CD4-positive, alpha-beta memory T cell (primary cell): ENCODE measurements at places on chromosomes 5 and 9. TPM values are rescaled to one million over a fixed set of nuclear protein-coding genes. Genes with fewer than 3 reads are reported as not detected.

The DAPK1 gene
- 1.7 TPM for total RNA-seq

DNA sequence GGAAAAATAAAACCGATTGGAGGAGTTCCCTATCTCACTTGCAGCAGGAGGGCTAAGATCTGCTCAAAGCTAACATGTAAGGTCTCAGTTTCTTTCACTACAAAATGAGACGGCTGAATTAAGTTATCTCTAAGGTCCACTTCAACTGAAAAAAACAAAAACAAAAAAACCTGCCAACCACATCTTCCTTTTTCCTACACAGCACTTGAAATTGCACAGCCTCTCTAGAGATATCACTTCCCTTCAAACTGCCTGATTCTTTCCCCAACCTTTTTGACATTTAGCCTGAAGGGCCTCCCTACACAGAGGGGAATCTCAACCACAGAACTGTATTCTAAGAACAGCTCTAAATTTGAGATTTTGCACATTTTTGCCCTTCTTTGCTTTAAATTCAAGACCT is 227.9 kb upstream of the TARS1 start:
- no peaks in the 10 kb centered on the region for H3K4me1 ChIP-seq
- H3K36me3 ChIP-seq = no peaks in the 10 kb centered on the region
- H3K27ac ChIP-seq = no peak overlapping the region
- DNase-seq = no peak
- no peak overlapping the region for H3K4me3 ChIP-seq

The RORB gene
- total RNA-seq = not detected

The FKBP15 gene
- 34.9 TPM for total RNA-seq

DNA sequence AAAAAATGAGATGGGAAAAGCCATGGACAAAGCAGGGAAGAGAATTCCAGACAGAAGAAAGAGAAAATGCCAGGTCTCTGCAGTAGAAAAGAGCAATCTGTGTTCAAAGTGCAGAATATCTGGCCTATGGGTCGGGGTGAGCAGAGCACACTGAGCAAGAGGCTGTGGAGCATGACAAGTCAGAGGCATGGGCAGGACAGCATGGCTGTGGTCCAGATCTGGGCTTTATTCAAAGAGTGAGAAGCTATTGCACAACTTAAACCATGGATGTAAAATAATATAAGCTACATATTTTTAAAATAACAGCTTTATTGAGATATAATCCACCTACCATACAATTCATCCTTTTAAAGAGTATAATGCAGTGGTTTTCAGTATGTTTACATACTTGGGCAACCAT is 133.1 kb upstream of the SPDL1 start:
- H3K27ac ChIP-seq = no peak overlapping the region
- H3K36me3 ChIP-seq = no peaks in the 10 kb centered on the region
- no peak overlapping the region for H3K4me3 ChIP-seq
- no peaks in the 10 kb centered on the region for H3K4me1 ChIP-seq
- DNase-seq = no peak

The SPIN1 gene
- 39.0 TPM for total RNA-seq

DNA sequence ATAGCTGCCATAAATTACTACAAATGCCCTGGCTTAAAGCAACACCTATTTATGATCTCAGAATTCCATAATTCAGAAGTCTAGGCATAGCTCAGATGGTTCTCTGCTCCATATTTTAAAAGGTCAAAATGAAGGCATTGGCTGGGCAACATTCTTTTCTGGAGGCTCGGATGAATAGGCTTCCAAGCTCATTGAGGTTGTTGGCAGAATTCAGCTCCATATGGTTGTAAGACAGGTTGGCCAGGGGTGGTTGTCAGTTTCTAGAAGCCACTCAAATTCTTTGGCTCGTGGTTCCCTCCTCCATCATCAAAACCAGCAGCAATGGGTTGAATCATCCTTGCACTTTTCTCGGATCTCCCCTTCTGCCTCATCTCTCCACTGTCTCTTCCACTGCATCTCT is 49.4 kb downstream of the TGFBR1 start:
- H3K27ac ChIP-seq = no peak overlapping the region
- no peaks in the 10 kb centered on the region for H3K27me3 ChIP-seq
- DNase-seq = no peak

DNA sequence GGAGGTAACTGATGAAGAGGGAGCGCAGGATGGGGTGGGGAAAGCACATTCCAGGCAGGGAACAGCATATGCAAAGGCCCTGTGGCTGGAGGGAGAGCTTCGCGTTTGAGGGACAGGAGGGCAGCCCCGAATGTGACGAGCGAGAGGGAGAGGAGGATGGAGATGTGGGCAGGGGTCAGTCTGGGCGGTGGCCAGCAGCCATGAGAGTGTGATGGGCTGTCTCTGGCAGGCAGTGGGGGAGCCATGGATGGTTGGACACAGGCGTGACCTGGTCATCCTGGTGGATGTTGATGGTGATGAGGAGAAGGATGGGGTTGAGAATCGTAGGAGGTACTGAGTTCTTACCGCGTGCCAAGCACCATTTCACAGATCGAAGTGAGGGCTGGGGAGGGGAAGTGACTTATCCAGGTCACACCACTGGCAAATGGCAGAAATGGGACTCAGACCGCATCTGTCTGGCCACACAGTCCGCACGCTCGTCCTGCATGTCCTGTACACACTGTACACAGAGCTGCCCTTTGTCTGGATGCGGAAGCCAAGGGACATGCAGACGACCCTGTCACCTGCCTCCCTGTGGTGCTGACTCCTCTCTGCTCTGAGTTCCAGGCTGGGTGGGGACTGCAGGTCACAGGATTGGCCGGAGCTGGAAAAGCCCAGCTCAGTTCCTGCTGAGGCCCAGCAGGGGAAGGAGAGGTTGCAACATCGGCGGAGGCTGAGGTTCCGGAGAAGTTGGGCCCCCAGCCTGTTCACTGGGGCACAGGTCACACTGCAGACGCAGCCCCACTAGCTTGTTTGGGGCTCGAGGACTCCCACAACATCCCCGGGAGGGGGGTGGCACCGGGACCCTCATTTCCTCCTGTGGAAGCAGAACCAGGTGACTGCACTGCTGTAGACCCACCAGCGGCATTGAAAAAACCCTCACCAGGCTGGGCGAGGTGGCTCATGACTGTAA is 165.6 kb upstream of the IER5L start:
- no peak overlapping the region for H3K27ac ChIP-seq
- H3K27me3 ChIP-seq = no peaks in the 10 kb centered on the region
- H3K4me1 ChIP-seq = no peaks in the 10 kb centered on the region
- H3K4me3 ChIP-seq = no peak overlapping the region

DNA sequence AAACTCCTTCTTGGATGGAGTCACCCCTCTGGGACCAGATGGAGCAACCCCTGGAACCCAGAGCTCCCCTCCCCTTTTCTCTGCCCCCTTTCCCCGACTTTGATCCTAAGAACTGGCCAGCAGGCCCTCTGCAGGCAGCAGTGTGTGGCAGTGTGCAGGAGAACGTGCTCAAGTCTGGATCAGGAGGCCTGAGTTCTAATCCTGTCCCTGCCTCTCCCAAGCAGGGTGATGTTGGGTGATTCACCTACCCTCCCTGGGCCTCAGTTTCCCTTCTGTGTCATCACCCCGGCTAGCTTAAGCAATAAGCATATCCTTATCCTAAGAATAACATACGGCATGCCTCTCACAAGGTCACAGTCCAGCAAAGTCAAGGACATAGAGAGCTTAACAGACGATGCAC is 67.6 kb downstream of the C9orf50 start:
- H3K4me1 ChIP-seq = peaks cover 3% of the 10 kb centered on the region
- peaks cover 10% of the 10 kb centered on the region for H3K27me3 ChIP-seq
- no peaks in the 10 kb centered on the region for H3K36me3 ChIP-seq

The PCDHB7 gene
- total RNA-seq = not detected

DNA sequence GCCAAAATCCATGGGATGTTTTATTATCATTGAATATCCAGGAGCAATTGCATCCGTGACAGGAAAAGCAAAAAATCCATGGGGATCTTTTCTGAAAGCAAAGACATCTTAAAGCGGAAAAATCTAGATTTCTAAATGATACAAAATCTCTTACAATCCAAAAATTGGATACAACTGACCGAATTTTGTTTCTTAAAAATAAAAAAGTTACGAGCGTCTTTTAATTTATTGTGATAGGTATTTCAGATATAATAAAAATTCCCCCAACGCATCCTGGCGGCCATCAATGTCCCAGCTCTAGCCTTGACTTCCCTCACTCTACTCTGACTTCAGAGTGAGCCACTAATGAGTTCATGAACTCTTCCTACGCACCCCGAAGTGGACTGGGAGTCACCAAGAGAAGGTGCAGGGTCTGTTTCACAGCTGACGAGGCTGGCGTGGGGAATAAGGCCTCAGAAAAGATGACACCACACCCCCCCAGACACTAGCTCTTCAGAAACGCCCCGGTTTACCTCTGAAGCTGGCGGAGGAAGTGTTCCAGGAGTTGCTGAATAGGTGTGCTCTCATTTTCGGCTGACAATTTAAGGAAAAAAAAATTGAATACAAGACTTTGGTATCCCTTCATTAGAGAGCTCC is 3.4 kb downstream of the BRD9 start:
- H3K4me1 ChIP-seq = peaks cover 28% of the 10 kb centered on the region
- H3K27ac ChIP-seq = no peak overlapping the region
- no peak overlapping the region for H3K4me3 ChIP-seq
- H3K27me3 ChIP-seq = no peaks in the 10 kb centered on the region
- peaks cover 70% of the 10 kb centered on the region for H3K36me3 ChIP-seq

GRCh38 chr5:154878642-154879335 is 20.4 kb downstream of the CNOT8 start:
- no peaks in the 10 kb centered on the region for H3K4me1 ChIP-seq
- no peak overlapping the region for H3K27ac ChIP-seq
- H3K27me3 ChIP-seq = no peaks in the 10 kb centered on the region
